Bronchial epithelial cell (primary cell): ENCODE measurements at places on chromosomes 1 and 21.
A peak's percentile ranks its signal among the peaks of the same experiment; 100 is the strongest.

DNA sequence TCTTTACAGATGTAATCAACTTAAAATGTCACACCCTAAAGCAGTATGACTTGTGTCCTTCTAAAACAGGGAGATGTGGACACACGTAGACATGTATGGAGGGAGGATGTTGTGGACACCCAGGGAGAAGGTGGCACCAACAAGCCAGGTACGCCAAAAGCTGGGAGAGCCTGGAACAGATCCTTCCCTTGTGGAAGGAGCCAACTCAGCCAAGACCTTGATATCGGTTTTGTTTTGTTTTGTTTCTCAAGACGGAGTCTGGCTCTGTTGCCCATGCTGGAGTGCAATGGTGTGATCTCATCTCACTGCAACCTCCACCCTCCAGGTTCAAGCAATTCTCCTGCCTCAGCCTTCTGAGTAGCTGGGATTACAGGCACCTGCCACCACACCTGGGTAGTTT is 45.6 kb downstream of the CHAF1B start:
- peak; percentile 48 for DNase-seq

DNA sequence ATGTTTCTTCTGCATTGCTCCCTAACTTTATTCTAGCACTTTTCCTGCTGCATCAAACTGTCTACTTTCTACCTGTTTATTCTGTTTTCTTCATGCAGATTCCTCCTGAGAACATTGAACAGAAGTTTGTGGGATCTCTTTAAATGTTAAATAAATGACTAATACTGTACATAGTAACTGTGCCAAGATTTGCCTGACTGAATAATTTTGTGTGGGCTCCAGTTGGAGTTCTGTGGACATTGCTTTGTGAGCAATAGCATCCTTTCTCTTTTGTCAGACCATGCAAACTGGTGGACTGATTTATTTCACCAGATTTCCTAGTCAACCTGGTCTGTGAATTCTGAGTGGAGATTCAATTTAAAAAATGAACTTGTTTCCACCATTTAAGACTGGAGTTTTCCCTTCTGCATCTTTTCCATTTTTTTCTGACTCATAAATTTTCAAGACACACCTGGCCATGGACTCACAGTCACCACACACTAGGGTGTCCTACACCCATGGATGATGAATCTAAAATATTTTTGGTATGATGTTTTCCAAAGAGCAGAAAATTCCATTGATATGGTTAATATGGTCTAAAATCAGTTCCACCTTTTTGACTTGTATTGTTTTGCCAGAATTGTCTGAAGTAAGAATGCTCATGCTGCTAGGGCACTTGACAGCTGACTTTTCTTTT is 140.7 kb upstream of the SPAG17 start:
- DNase-seq: peak; percentile 81

DNA sequence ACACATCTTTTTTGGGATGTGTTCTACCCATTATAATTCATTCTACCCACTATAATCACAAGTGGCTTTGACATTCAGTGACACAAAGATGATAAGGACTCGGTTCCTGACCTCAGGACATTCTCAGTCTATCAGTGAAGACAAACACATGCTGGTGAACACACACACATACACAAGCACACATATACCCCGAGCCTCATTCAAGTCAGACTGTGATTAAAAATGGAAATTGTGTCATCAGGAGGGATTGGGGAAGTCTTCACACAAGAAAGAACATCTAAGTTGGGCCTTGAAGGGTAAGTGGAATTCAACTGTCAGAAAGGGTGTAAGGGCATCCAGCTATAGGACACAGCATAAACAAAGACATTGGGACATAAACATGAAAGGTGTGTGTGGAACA is 2.6 kb upstream of the LAD1 start:
- DNase-seq: no peak

DNA sequence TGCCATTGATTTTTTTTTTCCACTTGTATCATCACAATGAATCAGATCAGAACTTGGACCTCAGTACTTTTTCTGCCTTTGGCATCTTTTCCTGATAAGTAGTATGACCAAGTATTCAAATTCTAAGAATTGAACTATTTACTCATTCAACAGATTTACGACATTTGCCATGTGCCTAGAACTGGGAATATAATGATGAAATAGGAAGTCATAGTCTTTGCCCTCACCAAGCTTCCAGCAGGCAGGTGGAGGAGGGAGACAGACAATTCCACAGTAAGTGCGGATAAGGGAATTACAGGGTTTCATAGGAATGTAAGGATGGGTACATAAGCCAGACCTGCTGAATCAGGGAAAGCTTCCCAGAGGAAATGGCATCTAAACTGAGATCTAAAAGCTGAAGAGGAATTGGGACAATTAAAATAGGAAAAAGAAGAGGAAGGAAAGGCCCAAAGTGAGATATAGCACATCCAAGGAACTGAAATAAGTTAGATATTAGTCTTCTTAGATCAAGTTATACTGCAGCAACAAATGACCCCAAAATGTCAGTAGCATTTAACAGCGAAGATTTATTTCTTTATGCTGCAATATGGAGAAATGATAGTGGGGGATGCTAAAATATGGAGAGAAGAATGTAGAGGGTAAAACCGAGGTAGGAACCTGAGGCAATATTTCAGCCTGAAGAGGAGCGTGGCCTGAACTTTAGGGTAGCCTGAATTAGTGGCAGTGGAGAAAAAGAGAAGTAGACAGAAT is 5.3 kb upstream of the DDX59 start:
- DNase-seq: peak; percentile 89

- no peak for DNase-seq
These were observed 11.4 kb downstream of the DOCK7 start for GRCh38 chr1:62676611-62677356.

- DNase-seq: no peak
These were observed 3.1 kb upstream of the MXRA8 start for GRCh38 chr1:1361233-1361981.

DNA sequence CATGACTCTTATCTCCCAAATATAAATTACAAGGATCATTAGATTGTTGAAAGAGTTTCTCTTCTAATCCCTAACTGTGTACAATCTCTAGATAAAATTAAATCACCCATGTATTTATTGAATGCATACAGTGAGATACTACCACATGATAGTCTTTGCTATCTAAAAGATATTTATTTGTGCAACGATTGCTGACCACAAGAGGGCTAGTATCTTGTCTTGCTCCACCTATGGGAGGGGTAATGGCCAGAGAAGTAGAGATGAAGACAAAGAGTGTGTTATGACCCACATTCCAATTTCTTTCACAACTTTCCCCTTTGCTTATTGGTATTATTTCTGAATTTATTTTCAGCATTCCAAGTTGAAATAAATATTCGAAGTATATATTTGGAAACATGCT is 13.7 kb downstream of the PYHIN1 start:
- DNase-seq: no peak

- no peak for DNase-seq
These were observed 16.8 kb upstream of the FAM131C start for GRCh38 chr1:16090076-16090826.

DNA sequence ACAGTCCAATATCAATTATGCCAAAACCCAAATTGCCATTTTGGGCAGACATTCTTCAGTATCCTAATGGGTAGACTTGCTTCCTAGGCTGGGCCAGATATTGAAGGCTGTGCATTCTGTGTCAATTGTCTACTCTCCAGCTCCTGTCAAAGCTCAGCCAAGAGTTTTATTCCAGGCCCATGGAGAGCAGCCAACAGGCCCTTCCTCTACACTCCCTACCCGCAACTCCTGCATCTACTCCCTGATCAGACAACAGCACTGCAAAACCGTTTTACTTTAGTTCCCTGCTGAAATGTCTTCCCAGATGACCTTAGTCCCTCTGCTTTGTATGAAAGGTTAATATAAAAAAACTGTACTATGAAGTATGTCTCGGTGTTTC is 6.6 kb upstream of the ADORA3 start:
- no peak for DNase-seq

- no peak for DNase-seq
These were observed 142.6 kb upstream of the CTTNBP2NL start for GRCh38 chr1:112253366-112253765.

DNA sequence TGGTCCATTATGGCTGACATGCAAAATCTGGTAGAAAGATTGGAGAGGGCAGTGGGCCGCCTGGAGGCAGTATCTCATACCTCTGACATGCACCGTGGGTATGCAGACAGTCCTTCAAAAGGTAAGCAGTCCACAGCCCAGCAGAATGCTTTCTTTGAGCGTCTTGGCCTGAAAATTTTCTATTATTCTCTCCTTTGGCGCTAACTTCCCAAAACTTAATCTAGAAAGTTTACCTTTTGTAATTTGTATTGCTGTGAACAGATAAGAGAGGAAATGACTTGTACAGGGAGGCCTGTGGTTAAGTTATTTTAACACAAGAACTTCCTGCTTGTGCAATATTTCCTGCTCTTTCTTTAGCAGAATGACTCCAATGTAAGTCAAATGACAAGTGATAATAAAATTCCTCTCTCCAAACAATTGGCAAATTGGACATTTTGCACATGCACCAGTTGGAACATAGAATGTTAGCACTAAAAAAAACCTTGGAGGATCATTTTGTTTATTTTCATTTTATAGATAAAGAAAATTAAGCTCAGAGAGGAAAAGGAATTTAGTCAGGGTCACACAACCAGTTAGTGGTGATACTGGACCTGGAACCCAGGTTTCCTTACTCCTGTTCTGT is 18.9 kb downstream of the CAP1 start:
- peak; percentile 86 for DNase-seq

- DNase-seq: no peak
These were observed 97.1 kb downstream of the MACF1 start for GRCh38 chr1:39301606-39302005.

DNA sequence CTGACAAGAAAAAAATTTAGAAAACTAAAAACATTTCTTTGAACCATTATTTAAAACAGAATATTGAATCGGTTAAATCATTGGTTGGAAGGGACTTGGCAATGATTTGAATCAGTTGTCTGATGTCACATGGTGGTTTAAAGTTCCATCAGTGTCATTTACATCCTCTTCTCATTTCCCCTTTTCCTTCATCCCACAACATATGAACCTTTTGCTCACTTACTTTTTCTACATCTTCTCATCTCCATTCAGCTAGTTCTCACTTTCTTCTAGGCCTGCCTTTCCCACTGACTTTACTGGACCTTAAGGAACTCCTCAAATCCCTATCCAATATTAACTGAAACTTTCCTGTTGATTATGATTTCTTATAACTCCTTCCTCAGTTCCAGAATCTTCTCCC is 58.5 kb downstream of the PHACTR4 start:
- no peak for DNase-seq

- no peak for DNase-seq
These were observed 288.3 kb upstream of the ADGRL2 start for GRCh38 chr1:81512252-81513003.

- DNase-seq: no peak
These were observed 8.6 kb upstream of the MOV10 start for GRCh38 chr1:112665857-112666256.

- DNase-seq: peak; percentile 14
These were observed 145.0 kb downstream of the PATJ start for GRCh38 chr1:61887076-61887867.

- no peak for DNase-seq
These were observed 5.9 kb upstream of the A3GALT2 start for GRCh38 chr1:33326785-33327184.

- DNase-seq: no peak
These were observed 23.5 kb upstream of the LBR start for GRCh38 chr1:225451340-225451739.

GRCh38 chr1:27144049-27144748 is 10.7 kb downstream of the SLC9A1 start:
- peak; percentile 59 for DNase-seq

DNA sequence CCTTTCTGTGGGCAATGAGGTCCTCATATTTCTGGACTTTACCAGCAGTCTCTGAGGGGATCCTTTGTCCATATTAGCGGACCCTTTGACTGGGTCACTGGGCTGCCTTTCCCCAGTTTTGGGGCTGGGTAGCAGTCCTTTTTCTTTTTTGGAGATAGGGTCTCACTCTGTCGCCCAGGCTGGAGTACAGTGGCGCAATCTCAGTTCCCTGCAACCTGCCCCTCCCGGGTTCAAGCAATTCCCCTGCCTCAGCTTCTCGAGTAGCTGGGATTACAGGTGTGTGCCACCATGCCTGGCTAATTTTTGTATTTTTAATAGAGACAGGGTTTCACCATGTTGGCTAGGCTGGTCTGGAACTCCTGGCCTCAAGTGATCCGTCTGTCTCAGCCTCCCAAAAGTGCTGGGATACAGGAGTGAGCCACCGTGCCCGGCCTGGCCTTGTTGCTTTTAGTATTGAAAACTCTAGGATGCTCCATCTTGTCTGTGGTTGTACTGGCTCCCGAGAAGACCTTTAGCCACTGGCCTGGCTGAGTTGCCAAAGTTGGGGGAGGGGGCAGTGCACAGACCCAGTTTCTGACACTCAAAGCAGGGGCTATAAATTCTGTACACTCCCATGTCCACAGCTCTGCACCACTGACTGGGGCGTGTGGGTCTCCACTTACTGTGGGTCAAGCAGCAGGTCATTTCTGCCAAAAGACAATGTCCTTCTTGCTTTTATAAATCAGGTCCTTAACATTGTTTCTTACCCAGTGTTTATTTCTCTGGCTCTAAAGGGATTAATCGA is 33.1 kb downstream of the MAN1C1 start:
- no peak for DNase-seq
